Hematopoietic multipotent progenitor cell treated with erythropoietin and hydrocortisone succinate and interleukin-3 and kit ligand, for 6 days (in vitro differentiated cells): ENCODE measurements at places on chromosomes 2 and 18.

GRCh38 chr2:69436596-69436937, 668 bp downstream of the NFU1 start:
- DNase-seq = peak; percentile 41

- DNase-seq = peak; percentile 90
These were observed 28.5 kb upstream of the NOSTRIN start for GRCh38 chr2:168773719-168774521.

DNA sequence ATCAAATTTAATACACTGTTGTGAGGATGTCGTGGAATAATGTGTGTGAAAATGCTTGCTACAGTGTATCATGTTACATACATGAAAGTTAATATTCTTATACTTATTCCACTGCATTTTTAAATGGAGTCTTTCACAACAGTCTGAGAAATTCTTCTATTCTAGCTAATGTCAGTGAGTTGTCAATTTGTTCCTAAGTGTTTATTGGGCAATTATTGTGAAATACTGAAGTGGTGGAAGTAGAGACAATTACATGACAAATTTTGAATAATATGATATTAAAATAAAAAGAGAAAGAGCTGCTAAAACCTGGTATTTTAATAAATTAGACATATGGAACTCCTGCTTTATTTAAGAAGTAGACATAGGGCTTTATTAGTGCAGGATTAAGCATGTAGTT, 176.1 kb downstream of the PTPRM start:
- peak; percentile 3 for DNase-seq

GRCh38 chr2:118994778-118995177, 52.8 kb downstream of the MARCO start:
- no peak for DNase-seq

- peak; percentile 96 for DNase-seq
These were observed 110.0 kb downstream of the TPGS2 start for GRCh38 chr18:36718705-36719328.

GRCh38 chr2:10382354-10383061, 65.6 kb downstream of the ODC1 start:
- peak; percentile 60 for DNase-seq

- DNase-seq = no peak
These were observed 222.3 kb downstream of the NEDD4L start for GRCh38 chr18:58266291-58266690.

DNA sequence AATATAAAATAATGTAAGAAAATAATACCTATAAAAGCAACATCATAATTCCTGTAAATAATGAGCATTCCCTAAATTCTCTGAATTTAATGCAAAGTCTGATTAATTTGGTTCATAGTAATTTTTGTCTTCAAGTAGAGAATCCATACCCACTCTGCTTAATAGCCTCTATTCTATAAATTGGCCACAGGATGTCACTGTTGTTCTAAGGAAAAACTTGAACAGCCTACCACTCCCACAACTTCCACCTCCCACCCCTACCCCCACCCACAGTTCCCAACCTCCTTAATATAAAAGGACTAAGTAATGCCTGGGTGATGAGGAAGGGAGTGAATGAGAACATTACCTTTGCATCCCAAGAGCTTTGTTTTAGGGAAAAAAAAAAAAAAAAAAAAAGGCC, 27.2 kb upstream of the BBS5 start:
- DNase-seq = peak; percentile 78

DNA sequence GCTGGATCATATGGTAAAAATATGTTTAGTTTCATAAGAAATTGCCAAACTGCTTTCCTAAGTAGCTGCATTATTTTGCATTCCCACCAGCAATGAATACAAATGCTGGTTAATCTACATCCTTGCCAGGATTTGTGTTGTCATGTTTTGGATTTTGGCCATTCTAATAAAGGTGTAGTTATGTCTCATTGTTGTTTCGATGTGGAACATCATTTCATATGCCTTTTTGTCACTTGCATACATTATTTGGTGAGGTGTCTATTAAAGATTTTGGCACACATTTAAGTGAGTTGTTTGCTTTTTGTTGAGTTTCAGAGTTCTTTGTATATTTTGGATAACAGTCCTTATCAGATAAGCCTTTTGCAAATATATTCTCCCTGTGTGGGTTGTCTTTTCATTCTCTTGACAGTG, 299.2 kb upstream of the TFPI start:
- DNase-seq = no peak

- DNase-seq = no peak
These were observed 57.1 kb upstream of the ITGB6 start for GRCh38 chr2:160257041-160257742.

DNA sequence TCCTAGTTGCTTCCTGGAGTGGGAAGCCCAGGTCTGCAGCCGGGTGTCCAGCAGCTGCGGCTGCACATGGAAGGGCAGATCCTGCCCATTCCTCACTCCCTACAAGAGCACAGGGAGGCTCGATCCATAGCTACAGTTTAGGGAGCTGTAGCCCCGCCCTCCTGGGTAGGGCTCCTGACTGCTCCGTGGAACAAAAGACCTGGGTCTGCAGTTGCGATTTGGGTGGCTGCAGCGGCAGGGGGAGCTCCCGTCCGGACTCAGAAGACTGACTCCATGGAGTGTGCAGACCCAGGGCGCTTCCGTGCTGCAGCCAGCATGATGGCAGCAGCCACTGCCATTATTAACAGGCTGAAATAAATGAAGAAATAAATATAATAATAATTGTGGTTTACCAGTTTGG, 157.3 kb downstream of the CTNNA2 start:
- no peak for DNase-seq

DNA sequence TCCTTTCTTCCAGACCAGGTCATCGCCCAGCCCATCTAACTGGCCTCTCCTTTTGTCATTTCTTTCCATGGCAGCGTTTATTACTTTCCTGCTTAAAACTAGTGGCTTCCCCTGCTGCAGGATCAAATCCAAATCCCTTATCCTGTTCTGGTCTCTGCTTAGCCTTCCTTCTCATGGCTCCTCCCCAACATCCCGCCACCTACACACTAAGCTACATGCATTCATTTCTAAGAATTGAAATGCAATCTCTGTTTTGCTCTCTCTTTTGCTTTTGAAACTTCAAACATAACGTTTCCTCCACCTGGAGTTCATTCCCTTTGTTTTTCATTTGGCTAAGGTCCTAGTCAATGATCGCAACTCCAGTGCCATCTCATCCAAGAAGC, 18.0 kb upstream of the DPP4 start:
- DNase-seq = no peak

DNA sequence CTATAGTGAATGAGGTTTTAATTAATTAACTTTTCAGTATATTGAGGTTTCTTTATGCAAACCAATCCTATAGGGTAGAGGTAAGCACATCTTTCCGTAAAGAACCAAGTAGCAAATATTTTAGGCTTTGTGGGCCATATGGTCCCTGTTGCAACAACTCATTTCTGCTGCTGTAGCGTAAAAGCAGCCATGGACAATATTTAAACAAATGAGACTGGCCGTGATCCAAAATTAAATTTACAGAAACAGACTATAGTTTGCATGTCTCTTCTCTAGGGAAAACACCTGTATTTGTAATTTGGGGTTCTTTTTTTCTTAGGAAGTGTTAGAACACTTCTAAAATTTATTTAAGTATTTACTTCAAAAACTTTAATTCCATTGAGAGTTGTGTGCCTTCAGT, 104.3 kb downstream of the KYNU start:
- DNase-seq = no peak

- DNase-seq = no peak
These were observed 242.8 kb downstream of the GLI2 start for GRCh38 chr2:120978359-120979050.

DNA sequence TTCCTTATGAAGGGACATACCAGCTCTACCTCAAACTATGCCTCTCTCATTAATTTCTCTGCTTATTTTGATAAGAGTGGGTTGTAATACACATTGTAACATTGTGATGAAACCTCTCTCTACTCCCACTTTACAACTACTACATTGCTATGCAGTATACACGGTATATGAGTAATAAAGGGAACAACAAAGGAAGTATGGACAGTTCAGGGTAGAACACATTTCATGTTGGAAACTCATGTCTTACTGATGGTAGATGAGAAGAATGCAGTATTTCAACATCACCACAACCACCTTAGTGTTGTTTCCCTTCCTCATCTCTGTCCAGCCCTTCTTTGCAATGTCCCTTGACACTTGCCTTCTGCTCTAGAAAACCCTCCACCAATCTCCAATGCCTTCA, 515.9 kb upstream of the CELF4 start:
- no peak for DNase-seq

- DNase-seq = no peak
These were observed 326.9 kb upstream of the UBE2E3 start for GRCh38 chr2:180653481-180653880.

- no peak for DNase-seq
These were observed 63.2 kb upstream of the TPO start for GRCh38 chr2:1350111-1350510.

- no peak for DNase-seq
These were observed at the start of gene VIT for GRCh38 chr2:36696533-36696932. VIT (plus strand) TSS chr2:36696707; CDS start chr2:36716371, 19,664 bp downstream.

DNA sequence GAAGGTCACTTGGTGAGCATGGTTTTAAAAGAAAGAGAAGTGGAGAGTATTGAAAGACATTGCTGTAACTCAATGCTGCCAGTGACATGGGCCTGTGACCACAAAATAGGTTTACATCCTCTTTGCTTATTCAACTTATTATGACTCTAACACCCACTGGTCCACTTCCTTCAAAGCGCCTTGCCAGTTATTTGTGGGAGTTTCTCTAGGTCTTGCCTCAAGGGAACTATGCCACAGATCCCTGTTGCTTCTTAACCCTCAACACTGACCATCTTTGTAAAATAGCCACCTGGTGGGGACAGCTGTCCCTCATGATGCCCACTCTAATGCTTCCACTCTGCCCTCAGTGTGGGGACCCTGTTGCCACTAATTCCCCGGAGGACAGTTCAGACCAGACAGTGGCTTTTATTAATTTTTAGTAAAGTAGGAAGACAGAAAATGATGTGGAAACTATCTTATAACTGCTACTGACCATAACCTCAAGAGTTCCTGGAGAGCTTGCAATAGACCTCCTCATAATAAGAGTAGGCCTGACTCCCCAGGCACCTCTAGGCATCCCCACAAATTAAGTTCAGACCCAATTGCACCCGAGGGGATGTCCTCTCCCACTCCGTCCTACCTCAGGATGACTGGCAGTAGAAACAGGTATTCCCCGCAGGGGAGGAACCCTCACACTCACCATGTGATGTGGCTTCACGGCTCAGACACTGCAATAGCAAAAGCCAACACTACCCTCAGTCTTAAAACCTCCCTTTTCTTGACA, 31.3 kb upstream of the SLC25A52 start:
- peak; percentile 38 for DNase-seq

DNA sequence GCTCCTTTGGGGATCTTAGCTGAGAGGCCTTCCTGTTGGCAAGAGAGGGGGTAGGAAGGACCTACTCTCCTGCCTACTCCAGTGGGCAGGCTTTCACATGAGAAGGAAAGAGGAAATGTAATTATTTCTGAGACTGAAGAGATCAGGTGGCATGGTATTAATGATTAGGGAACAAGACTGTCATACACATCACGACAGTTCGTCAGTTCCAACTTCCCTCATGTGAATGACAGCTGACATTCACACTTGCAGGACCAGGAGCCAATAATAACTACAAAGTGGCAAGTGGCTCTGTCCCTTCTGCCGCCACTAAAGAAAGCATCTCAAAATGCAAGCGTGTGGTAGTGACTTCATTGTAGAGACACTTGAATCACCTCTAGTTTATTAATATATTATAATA, 90.0 kb downstream of the ZCCHC2 start:
- DNase-seq = no peak

- no peak for DNase-seq
These were observed 58.6 kb downstream of the ADCYAP1 start for GRCh38 chr18:963276-963675.

DNA sequence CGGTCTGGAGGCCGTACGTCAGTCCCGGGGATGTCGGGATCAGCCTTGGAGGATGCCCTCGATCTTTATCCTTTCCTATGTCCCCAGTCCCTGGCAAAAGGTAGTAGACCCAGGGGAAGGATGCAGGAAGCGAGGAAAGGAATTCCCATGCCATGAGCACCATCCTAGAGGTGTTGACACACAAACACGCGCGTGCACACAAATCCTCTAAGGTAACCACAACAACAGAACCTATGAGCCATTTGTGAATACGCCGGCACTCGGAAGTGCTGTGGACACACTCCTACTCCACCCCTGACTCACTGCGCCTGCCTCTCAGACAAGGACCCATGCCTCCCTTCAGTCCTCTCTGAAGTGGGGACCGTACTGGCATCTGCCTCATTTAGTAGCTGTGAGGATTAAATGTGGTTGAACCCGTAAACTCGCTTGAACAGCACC, 11.3 kb upstream of the MLPH start:
- peak; percentile 35 for DNase-seq

- DNase-seq = no peak
These were observed 11.4 kb upstream of the RAB31 start for GRCh38 chr18:9696701-9697100.

- peak; percentile 95 for DNase-seq
These were observed at the start of gene TSHZ1 for GRCh38 chr18:75210274-75211001. TSHZ1 (plus strand) TSS chr18:75210797; CDS start chr18:75211877, 1,080 bp downstream.

GRCh38 chr2:232230560-232230959, 148.0 kb upstream of the ALPP start:
- peak; percentile 72 for DNase-seq

- DNase-seq = no peak
These were observed 1.7 kb upstream of the CELF4 start for GRCh38 chr18:37567061-37567993.

GRCh38 chr2:72969706-72970105, 52.4 kb downstream of the EMX1 start:
- no peak for DNase-seq

GRCh38 chr2:173079973-173080860, 4.6 kb downstream of the MAP3K20 start:
- DNase-seq = no peak

DNA sequence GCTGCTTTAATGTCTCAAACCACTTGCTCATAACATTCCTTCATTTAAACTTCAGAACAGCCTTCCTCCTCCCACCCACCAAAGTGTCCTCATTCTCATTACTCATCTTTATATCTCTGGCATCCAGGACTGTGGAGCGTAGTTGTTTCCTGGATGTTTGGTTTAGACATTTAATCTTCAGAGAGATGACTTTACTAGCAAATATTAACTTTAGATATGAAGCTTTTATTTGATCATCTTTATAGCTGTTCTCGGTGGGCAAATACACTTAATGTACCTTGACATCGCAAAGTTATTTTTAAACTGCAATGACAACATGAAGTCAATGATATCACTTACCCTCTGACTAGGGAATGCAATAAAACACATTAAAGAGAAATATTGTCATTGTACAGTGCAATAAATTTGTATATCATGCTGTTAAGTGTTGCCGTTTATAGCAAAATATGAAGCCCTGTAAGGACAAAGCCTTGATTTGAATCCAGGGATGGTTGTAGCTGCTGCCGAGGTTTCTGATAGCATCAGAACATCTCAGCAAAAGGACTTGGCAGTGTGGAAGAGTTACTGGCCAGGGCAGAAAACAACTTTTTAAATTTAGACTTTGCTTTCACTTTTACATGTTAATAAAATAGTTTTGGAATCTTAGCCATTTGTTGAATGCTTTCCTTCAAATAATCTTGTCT, 4.6 kb upstream of the LAMA3 start:
- DNase-seq = no peak

- no peak for DNase-seq
These were observed 104.3 kb downstream of the AGPS start for GRCh38 chr2:177496921-177497320.

- DNase-seq = peak; percentile 41
These were observed 150.5 kb upstream of the HS6ST1 start for GRCh38 chr2:128469203-128469602.

- DNase-seq = no peak
These were observed 15.2 kb downstream of the ITGAV start for GRCh38 chr2:186605041-186605440.
